ENCODE measurements at places on chromosomes 1 and 21.

GRCh38 chr1:45960930-45961715, 157.7 kb downstream of the MAST2 start:
- peak; percentile 8 for DNase-seq

DNA sequence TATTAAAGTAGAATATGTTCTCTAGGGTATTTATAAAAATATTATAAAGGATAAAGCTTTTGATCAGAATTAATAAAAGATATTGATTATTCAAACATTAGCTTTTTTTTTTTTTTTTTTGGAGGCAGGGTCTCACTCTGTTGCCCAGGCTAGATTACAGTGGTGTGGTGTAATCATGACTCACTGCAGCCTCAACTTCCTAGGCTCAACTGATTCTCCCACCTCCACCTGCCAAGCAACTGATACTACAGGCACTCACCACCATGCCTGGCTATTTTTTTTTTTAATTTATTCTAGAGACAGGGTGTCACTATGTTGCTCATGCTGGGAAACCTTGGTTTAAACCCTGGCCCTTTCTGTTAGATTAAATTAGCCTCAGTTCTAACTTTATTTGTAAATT, 188.3 kb downstream of the CLEC20A start:
- DNase-seq = no peak

DNA sequence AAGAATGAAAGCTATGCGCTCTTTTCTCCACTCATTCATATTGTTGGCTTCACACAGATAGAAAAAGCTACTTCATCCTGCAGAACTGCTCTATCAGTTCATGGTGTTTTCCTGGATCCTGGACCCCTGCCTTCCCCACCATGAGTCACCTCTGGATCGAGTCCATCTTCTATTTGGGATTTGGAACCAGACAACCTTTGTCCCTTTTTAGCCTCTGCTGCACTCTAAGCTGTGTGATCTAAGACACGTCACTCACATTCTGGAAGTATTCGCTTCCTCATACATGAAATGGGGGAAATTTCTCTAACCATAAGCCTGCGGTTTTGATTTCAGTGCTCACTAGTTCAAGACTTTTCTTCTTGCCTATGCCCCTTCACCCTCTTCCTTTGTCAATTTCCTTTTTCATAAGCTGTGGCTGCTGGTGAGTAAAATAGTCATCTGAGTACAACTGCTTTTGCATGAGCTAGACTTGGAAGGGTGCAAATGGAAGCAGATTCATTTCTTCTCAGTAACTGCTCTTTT, 14.1 kb upstream of the DEGS1 start:
- DNase-seq = peak; percentile 49

DNA sequence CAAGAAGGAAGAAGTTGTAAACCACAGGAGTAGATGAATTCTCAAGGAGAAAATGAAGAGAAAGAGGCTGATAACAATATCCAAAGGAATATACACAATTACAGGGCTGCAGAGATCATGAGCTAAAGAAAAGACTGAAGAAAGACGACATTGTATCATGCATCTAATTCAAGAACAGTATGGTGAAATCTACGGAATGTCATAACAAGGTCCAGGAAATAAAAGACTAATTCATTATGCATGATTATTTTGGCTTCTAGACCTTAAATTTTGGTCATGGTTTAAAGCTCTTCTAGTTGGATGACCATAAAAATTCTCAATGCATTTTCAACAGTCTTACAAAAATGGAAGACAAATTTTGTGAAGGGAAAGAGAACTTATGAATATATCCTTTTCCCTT, 71.7 kb downstream of the SH3GLB1 start:
- no peak for DNase-seq

DNA sequence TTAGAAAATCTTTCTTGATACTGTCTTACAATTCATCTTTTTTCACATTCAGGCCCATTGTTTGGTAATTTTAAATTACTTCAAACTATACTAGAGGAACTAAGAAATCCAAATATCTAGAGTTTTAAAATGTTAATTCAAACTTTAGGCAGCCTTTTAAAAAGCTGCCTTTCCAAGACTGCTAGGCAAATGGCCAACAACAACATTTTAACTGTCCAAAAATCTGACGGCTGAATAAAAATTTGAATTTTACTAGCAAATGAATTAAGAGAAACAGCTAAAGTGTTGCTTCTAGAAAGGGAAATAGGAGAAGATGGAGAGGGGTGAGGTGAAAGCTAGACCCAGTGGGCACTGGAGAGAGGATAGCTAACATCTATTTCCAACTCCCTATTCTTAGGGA, 17.2 kb downstream of the DPYD start:
- DNase-seq = peak; percentile 71

DNA sequence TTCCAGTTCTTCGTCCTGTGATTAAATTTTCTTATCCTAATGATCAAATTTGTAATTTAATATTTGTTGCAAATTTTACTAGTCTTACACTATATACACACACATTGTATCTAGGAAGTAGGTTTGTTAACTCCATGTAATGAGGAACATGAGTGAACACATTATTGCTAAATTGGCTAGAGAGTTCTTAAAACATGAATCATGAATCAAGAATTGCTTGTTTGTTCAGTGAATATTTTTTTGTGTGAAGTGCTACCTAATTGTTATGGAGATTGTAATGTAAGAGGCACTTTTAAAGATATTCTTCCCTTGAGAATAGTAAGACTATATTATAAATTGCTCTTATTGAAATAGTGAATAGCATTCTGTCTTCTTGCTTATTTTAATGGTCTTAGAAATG, 4.6 kb downstream of the GPSM2 start:
- peak; percentile 10 for DNase-seq

DNA sequence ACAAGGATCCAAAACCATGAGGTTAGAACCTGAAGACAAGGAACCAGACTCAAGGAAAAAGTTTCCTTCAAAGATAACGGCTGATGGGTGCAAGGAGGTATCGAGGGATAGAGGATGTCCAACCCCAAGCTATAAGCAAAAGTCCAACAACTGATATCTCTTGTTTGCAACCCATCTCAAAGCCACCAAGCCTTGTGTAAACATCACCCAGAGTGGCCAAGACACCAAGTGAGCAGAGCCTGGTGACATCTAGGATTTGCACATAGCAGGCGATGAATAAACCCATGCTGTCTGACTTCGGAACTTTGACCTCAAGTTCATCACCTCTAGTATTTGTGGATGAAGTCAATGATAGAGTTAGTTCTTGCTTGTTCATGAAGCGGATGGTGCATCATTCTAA, 180.7 kb downstream of the ETS2 start:
- no peak for DNase-seq

DNA sequence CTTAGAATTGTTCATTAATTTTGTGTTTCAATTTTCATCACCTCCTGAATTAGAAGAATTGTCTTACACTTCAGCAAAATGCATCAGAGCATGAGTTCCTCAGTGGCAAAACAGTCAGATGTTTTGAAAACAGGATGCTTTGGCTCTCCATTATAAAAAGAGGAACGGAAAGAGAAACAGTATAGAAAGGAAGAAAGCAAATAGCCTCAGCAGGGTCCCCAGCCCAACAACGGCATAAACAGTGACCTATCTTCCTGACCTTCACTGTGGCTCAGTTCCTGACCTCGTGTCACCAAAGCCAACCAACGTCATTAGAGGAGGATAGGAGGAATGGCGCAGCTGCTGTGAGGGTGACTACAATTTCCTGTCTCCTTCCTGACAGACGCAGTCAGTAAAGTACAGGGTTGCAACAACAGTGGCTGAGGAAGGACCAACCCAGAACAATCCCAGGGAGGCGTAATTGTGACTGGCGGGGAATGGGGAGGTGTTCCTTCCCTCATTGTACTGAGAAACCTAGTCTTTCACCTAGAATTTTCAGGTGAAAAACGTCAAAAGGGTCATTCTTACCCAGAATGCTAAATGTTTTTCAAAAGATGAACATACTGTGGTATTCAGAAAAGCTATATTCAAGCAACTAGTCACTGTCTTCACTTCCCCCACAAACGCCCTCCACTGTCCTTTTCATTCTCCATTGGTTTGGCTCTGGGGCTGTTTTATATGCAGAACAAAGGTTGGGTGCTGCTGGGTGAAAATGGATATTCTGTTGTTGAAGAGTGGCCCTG, 197.9 kb upstream of the SGIP1 start:
- DNase-seq = no peak

DNA sequence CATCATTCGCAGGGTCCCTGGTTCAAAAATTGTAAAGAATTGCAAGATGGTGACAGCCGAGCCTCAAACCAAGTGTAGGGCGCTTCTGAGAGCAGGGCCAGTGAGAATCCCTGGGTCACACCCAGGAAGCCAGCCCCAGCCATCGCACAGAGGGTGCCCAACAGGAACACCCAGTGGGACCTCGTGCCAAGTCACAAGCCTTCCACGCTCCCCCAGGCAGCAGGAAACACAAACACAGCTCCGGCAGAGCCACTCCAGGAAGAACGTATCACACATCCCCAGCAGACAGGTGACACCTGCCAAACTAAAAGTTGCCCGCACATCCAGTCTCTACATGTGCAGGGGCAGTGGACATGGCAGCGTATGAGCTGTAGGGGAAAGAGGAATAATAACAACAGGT, 20.2 kb downstream of the DHRS3 start:
- no peak for DNase-seq

GRCh38 chr1:217135987-217136894, 413.0 kb upstream of the ESRRG start:
- DNase-seq = no peak

GRCh38 chr1:19087737-19088594, 122.1 kb downstream of the UBR4 start:
- DNase-seq = peak; percentile 22

GRCh38 chr1:40281853-40282252, 23.8 kb downstream of the ZMPSTE24 start:
- no peak for DNase-seq

DNA sequence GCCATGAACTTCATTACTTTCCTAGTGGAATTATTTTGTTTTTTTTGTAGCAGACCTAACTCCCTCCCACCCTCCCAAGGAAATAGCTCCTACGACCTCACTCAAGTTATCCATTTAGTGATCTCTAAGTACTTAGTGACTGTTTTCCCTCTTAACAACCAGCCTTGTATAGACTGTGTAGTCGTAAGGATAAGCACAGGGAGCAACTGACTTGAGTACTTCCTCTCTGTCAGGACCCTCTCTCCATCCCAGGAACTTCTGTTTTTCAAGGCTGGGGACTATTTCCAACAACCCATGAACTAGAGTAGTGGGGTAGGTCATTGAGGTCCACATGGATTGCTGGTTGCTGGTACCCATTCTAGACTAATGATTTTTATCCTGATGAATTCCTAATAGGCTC, 1.9 kb downstream of the AGO1 start:
- DNase-seq = no peak

DNA sequence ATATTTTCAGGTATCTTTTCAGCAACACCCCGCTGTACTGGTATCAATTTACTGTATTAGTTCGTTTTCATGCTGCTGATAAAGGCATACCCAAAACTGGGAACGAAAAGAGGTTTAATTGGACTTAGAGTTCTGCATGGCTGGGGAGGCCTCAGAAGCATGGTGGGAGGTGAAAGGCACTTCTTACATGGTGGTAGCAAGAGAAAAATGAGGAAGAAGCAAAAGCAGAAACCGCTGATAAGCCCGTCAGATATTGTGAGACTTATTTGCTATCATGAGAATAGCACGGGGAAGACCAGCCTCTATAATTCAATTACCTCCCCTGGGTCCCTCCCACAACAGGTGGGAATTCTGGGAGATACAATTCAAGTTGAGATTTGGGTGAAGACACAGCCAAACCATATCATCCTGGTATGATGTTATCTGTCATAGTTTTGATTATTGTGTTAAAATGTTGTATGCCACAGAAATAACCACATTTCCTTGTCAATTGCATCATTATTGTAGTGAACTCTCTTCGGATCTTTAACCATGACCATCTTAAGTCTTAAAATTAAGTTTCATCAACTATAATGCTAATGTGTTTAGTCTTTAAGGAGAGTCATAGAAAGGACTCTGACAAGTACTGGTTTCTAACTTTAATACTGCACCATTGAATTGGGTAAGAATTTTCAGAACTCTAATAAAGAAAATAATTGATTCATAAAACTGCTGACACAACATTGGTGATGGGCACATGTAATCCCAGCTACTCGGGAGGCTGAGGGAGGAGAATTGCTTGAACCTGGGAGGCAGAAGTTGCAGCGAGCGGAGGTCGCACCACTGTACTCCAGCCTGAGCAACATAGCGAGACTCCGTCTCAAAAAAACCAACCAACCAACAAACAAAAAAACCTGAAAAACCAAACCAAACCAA, 58.2 kb downstream of the TBX19 start:
- no peak for DNase-seq

DNA sequence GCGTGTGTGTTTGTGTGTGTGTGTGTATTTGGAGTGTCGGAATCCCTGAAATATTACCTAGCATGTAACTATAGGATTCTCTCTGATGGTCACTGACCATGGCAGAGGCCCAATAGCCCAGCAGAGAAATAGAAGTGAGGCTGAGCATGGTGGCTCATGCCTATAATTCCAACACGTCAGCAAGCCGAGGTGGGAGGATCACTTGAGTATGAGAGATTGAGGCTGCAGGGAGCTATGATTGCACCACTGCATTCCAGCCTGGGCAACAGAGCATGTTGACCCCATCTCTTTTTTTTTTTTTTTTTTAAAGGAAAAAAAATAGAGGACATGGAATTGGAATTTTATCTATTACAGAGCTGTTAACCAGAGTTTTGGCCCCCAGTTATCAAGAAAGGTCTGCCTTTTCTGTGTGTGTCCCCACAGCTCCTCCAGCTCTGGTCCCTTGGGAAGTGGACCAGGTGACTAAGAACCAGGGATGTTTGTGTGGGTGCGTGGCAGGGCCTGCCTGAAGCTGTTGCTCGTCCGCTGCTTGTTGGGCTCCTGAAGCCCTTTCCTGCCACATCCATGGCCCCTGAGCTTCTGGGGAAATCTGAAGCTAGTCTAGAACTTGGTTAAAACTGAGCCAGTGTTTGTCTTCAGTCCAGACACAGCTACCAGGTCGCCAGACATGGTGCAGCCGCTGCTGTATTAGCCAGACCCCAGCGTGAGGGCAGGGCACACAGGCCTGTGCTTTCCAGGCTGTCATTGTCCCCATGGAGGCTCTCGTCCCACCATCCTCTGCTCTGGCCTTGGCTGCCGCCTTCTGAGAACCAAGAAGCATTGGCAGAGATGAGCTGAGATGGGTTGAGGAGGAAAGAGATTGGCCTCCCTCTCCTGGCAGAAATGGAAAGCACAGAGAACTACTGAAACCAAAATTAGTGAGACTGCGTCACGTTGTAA, 25.5 kb downstream of the CAPN9 start:
- DNase-seq = peak; percentile 79

DNA sequence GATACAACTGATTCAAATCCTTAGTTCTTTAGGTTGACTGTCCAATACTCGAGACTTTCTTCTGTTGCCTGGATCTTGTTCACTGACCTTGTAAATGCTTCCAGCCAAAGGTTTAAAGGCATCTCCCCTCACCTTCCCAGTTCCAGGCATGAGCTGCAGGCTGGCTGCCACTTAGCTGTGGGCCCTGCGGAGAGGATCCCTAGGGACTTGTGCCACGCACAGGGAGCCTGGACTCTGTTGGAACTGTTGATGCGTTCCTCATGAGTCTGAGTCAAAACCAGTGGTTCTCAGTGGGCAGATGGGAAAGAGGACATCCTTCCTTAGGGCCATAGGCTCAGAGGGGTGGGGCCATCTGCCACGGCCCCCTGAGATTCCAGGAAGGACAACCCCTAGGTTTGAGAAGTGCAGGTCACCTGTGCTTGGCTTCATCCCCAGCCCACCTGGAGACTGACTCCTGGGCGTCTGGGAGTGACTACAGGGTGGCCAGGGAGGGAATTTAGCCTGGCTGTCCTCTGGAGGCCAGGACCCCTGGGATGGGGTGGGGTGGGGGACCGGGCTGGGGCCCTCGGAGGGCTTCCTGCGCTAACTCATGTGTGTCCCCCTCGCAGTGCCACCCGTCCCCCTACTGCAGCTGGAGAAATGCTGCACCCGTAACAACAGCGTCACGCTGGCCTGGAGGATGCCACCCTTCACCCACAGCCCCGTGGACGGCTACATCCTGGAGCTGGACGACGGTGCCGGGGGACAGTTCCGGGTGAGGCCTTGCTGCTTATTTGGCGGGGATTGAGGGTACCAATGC, 37.6 kb upstream of the GNPAT start:
- no peak for DNase-seq

All from NCI-H446 (cell line).